ENCODE measurements at places on chromosomes 5 and 9.

GRCh38 chr5:14211818-14212803, 69.0 kb downstream of the TRIO start:
- no peak for DNase-seq

DNA sequence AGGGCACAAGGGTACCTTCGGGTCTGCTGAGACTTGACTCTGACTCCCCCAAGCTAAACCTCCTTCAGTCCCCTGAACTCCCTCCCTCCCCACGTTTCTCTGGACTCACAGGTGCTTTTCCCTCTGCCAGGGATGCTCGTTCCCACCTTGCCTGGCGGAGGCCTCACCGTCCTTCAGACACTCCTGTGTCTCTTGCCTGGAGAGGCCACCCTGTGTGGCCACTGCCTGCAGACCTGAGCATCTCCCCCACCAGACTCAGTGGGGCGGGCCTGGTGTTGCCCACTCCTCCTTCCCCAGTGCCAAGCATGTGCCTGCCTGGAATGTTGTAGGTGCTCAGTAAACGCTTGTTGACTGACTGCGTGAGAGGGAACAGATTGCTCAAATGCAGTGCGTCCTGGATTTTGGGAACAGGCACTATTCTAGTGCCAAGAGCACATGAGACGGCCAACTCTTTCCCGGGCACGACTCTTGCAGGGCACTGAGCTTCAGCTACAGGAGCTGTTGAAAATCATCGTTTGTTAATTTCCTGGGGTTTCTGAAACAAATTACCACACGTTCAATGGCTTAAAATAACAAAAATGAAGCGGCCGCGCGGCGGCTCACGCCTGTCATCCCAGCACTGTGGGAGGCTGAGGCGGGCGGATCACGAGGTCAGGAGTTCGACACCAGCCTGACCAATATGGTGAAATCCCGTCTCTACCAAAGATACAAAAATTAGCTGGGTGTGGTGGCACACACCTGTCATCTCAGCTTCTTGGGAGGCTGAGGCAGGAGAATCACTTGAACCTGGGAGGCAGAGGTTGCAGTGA, 71.0 kb upstream of the BARHL1 start:
- DNase-seq, result no peak

DNA sequence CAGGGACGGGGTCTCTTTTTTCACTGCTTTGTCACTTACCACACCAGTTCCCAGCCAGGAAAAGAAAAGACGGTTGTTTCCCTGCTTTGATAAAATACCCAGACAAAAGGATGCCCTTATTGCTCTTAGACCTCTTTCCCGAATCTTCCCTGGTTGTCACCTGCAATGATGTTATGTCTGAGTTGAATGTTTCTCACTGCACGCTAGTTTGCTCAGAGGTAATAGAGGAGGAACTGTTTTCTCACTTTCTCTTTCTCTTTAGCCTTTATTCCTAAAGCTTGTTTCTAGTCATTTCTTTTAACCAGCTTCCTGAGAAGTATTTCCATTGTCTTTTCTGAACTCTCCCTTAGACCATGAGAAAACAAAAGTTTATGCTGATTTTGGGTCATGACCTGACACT, 32.9 kb downstream of the ACER2 start:
- DNase-seq, result no peak

DNA sequence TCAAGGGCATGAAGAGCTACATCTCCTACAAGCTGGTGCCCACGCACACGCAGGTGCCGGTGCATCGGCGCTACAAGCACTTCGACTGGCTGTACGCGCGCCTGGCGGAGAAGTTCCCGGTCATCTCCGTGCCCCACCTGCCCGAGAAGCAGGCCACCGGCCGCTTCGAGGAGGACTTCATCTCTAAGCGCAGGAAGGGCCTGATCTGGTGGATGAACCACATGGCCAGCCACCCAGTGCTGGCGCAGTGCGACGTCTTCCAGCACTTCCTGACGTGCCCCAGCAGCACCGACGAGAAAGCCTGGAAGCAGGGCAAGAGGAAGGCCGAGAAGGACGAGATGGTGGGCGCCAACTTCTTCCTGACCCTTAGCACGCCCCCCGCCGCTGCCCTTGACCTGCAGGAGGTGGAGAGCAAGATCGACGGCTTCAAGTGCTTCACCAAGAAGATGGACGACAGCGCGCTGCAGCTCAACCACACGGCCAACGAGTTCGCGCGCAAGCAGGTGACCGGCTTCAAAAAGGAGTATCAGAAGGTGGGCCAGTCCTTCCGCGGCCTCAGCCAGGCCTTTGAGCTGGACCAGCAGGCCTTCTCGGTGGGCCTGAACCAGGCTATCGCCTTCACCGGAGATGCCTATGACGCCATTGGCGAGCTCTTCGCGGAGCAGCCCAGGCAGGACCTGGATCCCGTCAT, 1.4 kb downstream of the SNX18 start:
- DNase-seq, result no peak

GRCh38 chr9:86733929-86734328, 213.4 kb downstream of the GAS1 start:
- no peak for DNase-seq

GRCh38 chr9:124007565-124008302, 3.8 kb upstream of the LHX2 start:
- DNase-seq, result no peak

DNA sequence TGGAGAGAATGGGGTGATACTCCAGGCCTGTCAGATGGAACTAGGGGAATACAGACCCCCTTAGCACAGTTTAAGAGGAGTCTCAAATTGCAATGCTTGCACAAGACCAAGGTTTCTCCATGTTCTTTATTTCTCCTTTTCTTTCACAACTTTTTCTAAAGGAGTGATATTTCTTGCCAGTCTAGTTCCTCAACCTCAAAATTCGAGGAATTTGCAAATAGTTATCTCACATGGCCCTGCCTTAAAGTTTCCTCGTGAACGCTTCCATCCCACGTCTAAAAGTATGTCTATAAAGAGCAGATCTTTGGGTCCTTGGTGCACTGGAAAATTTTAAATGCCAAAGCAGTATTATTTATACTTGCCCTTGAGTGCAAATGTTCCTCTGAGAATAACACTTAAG, 373.8 kb upstream of the KLF4 start:
- no peak for DNase-seq

- DNase-seq, result no peak
These were observed 60.5 kb downstream of the DAP start for GRCh38 chr5:10700516-10700915.

GRCh38 chr5:169474226-169474625, 109.3 kb upstream of the SPDL1 start:
- no peak for DNase-seq

GRCh38 chr9:113796646-113797426, 79.3 kb upstream of the ZNF618 start:
- DNase-seq, result no peak

DNA sequence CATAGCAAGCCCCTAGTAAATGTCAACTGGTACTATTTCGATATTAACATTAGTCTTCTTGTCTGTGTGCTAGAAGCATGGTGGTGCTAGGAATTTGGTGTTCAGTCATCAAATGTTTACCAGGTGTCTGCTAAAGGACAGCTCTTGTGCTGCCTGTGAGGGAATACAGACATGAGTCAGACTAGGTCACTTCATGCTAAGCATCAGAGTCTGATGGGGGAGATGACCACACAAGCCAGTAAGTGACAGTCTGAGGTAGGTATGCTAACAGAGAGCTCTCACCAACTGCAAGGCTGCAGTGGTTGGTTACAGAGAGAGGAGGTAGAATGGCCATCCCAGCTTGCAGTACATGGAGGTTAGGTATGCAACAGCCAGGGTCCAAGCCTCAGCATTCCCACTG, 320.9 kb downstream of the CDK5RAP2 start:
- no peak for DNase-seq

DNA sequence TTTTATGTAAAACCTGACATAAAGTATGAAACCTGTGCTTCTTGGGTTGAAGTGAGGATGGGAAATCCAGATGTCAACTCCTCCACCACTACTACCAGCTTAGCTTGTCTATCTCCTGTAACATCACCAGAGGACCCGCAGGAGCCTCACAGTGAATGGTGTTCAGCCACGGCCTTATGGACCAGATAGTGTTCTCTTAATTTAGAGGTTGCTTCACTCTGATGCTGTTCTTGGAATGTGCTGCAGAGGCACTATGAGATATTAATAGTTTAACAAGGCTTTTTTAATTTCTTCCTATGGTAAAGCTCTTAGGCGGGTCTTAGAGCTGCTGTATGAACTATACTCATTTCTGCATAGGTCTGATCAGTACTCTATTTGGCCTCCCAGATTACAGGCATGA, 27.9 kb downstream of the NFX1 start:
- no peak for DNase-seq

DNA sequence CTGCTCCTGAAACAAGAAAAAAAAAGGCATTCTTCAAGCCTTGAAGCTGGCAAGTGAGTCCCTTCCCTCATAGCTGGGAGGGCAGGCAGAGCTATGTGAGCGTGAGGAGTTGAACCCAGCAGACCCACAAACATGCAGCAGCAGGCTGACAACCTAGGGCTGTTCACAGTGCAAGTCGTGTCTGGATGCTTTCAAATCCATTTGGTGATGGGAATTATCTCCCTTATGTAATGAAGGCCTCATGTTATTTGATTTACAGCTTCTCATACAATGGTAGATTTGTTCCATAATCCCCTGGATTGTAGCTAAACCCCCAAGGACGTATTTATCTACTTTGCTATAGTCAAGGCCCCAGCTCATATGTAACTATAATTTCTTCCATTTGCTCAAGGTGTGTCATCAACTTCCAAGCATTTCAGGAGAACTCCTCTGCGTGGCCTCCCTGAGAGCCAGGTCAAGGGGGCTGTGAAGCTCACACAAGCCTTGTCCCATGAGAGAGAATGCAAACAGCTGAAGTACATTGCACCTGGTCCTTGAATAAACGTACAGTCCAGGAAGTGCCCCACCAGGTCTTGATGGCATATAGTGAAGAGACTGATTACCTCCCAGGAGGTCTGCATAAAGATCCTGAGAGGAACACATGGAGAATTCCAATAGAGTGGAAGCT, 124.8 kb upstream of the SLC1A3 start:
- no peak for DNase-seq

DNA sequence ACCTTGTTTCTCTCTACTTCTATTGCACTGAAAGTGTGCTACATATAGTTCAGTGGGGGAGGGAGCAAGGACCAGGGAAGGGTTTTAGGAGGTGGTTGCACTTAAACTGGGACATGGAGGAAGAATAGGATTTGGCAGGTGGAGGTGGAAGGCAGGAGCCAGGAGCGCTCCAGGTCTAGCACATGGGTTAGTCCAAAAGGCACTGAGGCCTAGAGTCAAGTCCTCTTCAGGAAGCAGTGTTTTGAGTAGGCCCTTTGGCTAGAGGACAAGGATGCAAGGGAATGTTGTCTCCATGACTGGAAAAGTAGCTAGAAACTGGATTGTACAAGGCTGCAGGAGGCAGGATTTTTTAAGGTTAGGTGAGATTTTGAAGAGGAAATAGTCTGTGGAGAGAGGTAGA, 31.5 kb downstream of the AOPEP start:
- DNase-seq, result no peak

GRCh38 chr5:166338801-166339200, 1952.6 kb upstream of the WWC1 start:
- DNase-seq, result no peak

GRCh38 chr5:160458806-160459800, 37.4 kb downstream of the PTTG1 start:
- DNase-seq, result no peak

- no peak for DNase-seq
These were observed 10.8 kb downstream of the RASGEF1C start for GRCh38 chr5:180198208-180198607.

GRCh38 chr5:132493241-132493640, 2.7 kb upstream of the IRF1 start:
- no peak for DNase-seq

DNA sequence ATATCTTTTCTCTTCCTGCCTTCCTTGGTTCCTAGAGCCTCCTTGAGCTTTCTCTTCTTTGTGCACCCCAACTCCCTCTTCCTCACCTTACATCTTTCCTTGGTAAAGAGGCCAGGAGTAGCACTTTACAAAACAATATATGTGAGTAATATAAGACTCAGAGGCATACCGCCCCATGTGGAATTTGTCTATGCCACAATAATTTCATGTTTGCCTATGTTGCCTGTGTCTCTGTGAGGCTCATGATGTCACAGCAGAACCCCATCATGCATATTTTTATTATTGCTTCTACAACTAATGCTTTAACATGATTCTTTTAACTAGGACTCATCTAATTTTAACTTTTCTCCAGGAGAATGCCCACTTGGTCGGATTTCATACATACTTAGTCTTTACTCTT, 15.0 kb upstream of the LVRN start:
- no peak for DNase-seq

DNA sequence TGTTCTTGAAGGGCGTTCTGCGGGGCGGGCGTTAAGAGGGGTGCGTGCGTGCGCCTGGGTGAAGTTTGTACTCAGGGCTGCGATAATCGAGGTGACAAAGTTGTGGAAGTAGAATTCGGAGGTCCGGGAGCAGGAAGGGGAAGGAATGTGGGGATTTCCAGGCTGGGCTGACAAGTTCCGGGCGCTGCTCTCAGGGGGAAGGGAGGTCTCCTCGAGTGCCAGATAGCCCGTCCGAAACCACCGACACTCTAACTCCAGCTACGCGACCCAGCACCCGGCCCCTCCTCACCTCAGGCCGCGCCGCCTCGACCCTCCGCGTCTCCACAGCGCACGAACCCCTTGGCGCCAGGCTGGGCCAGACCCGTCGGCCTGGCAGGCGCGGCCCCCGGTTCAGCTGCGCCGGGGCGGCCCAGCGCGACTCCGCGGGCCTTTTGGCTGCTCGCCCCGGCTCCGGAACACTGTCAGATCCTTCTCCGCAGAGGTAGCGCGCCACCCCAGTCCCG, at the start of gene IL6ST:
TSS of gene IL6ST (minus strand) at position 469 of the 503 bp plus-strand sequence. CDS start 18,685 bp downstream, outside the sequence.
- DNase-seq, result no peak

Measured in activated effector memory CD4-positive, alpha-beta T cell treated with Interleukin-2 at 50 U/mL for 16 hours (primary cell).